ENCODE measurements at places on chromosomes 2 and 18.

GRCh38 chr2:28137221-28137620, 246.7 kb downstream of the BABAM2 start:
- no peak for DNase-seq

DNA sequence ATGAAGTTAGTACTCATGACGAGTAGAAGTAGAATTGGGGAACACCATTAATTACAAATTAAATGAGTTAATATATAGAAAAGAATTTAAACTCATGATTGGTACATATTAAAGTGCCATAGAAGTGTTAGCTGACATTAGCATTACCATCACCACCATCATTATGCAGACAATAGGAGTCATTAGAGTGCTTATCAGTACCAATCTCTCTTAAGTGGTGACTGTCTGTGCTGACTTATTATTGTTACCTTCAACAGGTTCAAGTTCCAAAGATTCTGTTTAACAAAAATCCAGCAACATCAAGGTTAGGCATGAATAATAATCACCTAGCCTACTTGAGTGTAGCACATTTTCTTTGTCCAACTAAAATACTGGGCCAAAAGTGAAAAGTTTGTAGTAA, 108.8 kb upstream of the MAPRE2 start:
- no peak for DNase-seq

GRCh38 chr2:170434900-170435621, 257.1 kb downstream of the MYO3B start:
- DNase-seq, result no peak

GRCh38 chr18:21257386-21257785, 15.4 kb downstream of the GREB1L start:
- no peak for DNase-seq

DNA sequence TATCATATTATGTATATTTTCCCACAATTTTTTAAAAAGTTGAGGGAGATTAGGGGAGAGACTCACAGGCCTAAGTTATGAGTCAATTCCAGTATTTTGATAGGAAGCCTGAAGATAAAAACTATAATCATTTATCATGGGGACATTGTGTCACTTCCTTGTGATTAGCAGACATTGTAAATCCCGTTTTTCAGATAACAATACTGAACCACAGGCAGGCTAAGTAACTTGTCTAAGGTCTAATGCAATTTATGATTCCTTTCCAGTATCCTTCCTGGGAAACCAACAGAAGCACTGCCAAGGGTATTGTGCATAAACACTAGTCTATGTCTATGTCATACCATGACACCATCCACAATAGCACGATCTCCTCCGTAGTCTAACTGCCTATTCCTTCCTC, 235.2 kb upstream of the PIK3C3 start:
- no peak for DNase-seq

GRCh38 chr2:156457523-156458517, 21.6 kb downstream of the GPD2 start:
- DNase-seq, result no peak

DNA sequence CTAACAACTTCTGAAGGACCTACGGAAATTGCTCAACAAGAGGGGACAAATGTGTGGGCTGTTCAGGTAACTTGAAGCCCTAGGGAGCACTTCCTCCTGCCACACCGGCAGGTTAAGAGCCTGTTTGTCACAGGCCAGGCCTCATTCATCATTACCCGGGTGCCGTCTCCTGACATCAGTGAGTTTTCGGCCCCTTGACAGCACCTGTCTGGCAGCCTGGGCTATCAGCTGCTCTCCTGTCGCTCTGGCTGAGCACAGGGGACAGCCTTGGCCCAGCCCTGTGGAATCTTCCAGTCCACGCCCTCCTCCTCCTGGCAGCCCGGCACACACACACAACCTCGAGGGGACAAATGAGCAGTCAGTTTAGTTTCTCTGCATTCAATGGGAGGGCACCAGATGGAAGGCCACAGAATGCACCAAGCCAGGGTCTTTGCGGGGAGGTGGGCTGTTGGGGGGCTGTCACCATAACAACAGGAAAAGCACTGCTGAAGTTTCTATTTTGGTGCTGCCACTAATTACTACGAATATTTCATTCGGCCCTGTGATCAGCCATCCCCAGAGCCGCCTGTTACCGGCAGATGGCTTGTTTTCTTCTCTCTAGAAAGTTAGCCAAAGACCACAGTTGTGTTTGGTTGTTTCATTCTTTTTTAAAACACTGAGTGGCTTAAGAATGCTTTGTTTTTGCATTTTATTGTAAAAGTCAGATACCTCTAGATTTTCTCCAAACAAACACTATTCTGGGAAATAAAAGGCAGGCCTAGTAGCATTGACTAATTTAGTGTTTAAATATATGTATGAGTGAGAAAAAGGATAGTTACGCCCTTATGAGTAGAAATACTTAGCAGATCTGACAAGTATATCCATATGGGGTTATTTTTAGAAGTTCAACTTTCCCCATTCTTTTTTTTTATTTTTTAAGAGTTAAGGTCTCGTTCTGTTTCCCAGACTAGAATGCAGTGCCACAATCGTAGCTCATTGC, 189.9 kb upstream of the NDUFV2 start:
- DNase-seq, result no peak

GRCh38 chr2:170466632-170467031, 248.5 kb upstream of the SP5 start:
- no peak for DNase-seq
